Camera-type eye (tissue), 1 donor: ENCODE measurements at places on chromosomes 12 and 14. TPM values are rescaled to one million over a fixed set of nuclear protein-coding genes. Genes with fewer than 3 reads are reported as not detected.

The WSCD2 gene
- 7.5 TPM for total RNA-seq

The DNAJC22 gene
- 1.4 TPM for total RNA-seq

The CFAP54 gene
- total RNA-seq: 4.7 TPM

The RD3L gene
- 12.0 TPM for total RNA-seq

The ANO2 gene
- total RNA-seq: 94.8 TPM

The BTBD6 gene
- total RNA-seq: 48.7 TPM
